Epithelial cell of esophagus (primary cell): ENCODE measurements at places on chromosomes 11 and 22.

DNA sequence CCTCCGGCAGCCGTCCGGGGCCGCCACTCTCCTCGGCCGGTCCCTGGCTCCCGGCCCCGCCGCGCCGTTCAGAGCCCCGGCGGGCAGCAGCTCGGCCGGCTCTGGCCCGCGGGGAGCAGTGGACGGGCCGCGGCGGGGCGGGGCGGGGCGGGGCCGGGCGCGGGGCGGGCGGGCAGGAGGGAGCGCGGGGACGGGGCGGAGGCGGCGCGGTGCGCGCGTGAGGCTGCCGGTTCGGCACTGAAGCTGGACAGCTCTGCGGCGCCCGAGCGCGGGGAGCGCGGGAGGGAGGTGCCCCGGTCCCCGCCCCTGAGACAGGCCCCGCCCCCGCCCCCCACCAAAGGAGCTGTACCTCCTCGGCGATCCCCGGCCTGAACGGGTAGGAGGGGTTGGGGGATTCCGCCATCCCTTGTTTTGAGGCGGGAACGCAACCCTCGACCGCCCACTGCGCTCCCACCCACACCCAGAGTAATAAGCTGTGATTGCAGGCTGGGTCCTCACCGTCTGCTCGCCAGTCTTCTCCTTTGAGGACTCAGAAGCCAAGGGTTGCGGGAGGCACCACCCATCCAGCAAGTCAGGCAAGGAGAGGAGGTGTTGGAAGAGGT is at the start of gene DRD2:
Gene DRD2, minus strand, starts transcription at position 239 of the 602 bp plus-strand sequence. CDS start 50,747 bp downstream, outside the sequence.
- DNase-seq, result peak; percentile 35

DNA sequence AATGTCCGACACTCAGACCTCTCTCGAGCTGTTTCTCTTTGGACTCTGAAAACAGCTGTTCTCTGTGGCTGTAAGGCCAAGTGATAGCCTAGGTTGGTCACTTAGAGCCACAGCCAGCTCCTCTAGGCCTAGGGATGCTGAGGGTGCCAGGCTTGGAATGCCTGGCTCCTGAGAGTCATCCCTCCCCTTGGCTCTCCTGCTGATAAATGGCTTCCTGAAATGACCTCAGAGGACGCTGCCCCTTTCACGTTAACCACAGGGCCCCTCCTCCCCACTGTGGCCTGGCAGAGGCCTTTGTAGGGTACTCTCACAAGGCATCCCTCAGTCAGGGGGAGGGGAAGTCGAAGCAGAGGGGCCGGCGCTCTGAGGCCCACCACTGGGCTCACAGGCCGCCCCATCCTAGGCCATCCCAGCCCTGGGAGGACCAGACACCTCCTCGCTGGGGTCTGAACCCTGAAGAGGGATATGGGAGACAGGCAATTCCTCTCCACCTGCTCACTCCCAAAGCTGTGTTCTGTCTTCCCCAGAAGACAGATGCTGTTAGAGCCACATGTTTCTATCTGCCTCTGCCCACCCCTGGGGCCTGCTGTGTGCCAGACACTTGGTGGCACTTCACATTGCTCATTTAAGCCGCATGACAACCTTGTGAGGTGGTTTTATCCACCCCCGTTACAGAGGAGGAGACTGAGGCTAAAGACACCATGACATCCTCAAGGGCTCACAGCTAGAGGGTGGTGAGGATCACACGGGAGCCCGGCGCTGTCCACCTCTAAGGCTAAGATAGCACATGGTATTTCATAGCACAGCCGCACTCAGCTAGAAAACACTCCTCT is 50.9 kb downstream of the ARFGAP3 start:
- DNase-seq, result no peak

GRCh38 chr11:1888347-1888753 is 3.3 kb downstream of the PRR33 start:
- DNase-seq, result no peak

- DNase-seq, result no peak
These were observed 1112.4 kb upstream of the CNTN5 start for GRCh38 chr11:97908354-97908753.

DNA sequence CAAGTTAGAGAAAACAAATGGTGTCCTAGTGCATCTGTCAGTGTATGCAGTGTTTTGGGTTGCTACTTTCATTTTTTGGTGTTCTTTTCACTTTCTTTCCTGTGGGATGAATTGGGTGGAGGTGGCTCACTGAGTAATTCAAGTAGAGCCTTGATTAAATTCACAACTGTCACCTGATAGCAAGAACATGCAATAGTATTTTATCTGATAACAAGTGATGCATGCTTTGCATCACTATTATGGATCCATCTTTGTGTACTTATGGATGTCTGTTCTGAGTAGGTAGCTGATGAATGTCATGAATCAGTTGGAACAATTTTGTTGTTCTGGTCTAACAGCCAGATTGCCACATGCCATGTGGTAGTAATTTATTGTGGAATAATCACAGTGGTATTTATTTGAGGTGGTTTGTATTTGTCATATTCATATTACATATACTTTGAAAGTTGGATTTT is 87.5 kb downstream of the DDX10 start:
- peak; percentile 56 for DNase-seq

DNA sequence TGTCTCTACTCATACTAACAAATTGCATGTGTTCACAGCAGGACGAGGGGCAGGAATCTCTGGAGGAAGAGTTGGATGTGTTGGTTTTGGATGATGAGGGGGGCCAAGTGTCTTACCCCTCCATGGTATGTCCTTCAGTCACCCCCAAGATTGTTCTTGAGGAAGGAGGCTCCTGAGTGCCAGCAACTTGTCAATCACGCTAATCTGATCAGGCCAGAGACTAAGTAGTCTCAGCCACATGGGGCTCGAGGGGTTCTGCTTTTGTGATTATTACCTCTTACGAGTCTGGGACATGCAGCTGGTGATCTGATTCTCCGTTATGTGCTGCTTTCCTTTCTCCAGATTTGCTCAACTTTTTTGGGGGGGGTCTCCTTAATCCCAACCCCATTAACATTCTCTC is 54.3 kb downstream of the CTNND1 start:
- no peak for DNase-seq

GRCh38 chr11:86948733-86949132 is 6.5 kb downstream of the FZD4 start:
- no peak for DNase-seq

DNA sequence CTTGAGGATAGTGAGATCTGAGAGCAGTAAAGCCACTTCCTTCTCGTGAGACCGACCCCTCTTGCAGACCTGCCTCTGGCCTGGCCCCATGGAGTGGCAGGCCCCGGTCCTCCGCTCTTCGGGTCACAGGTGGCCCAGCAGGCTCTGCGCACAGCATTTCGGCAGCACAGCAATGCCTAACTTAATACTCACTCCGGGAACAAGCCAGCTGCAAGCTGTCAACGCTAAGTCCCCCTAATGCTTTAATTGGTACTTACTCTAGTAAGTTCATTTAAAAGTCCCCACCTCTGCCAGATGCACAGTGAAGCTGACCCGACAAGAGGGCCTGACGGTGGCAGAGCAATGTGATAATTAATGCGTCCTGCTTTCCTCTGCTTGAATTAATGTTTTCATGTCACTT is 349.3 kb upstream of the B3GAT1 start:
- no peak for DNase-seq

- DNase-seq, result no peak
These were observed 35.5 kb upstream of the GAB4 start for GRCh38 chr22:17043521-17043920.

GRCh38 chr11:43567396-43567975 is 113.1 kb upstream of the HSD17B12 start:
- peak; percentile 65 for DNase-seq
